ENCODE measurements at places on chromosomes 3 and 15. TPM values are rescaled to one million over a fixed set of nuclear protein-coding genes. Genes with fewer than 3 reads are reported as not detected.

TTLL13 gene
- 0.36 TPM for total RNA-seq

GRCh38 chr3:177127008-177127407, 70.3 kb downstream of the TBL1XR1 start:
- no peak for DNase-seq

STARD5 gene
- 17.5 TPM for total RNA-seq

LSAMP gene
- 7.3 TPM for total RNA-seq

DNA sequence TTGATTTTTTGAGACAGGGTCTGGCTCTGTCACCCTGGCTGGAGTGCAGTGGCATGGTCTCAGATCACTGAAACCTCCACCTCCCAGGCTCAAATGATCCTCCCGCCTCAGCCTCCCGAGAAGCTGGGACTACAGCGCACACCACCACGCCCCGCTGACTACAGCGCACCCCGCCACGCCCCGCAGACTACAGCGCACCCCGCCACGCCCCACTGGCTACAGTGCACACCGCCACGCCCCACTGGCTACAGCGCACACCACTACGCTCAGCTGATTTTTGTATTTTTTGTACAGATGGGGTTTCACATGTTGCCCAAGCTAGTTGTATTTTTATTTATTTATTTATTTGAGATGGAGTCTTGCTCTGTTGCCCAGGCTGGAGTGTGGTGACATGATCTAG, 35.6 kb downstream of the SLC51A start:
- DNase-seq: no peak

- no peak for DNase-seq
These were observed 30.4 kb upstream of the FLNB start for GRCh38 chr3:57977818-57978235.

- no peak for DNase-seq
These were observed 158.5 kb upstream of the TPM1 start for GRCh38 chr15:62883938-62884479.

- DNase-seq: no peak
These were observed 1721.7 kb downstream of the OTOL1 start for GRCh38 chr3:163218336-163218735.

GRCh38 chr3:31498791-31499190, 33.9 kb upstream of the STT3B start:
- DNase-seq: no peak

MKRN3 gene
- total RNA-seq: 1.1 TPM

- DNase-seq: no peak
These were observed 101.0 kb downstream of the ATG7 start for GRCh38 chr3:11373235-11373634.

GRCh38 chr3:134242649-134243617, 7.7 kb downstream of the RYK start:
- DNase-seq: no peak

- DNase-seq: no peak
These were observed 14.3 kb downstream of the BCL2L10 start for GRCh38 chr15:52098323-52098722.

- DNase-seq: no peak
These were observed 51.6 kb downstream of the SEMA3G start for GRCh38 chr3:52393131-52393807.

GRCh38 chr15:77021803-77022381, 27.0 kb downstream of the PSTPIP1 start:
- no peak for DNase-seq

DNA sequence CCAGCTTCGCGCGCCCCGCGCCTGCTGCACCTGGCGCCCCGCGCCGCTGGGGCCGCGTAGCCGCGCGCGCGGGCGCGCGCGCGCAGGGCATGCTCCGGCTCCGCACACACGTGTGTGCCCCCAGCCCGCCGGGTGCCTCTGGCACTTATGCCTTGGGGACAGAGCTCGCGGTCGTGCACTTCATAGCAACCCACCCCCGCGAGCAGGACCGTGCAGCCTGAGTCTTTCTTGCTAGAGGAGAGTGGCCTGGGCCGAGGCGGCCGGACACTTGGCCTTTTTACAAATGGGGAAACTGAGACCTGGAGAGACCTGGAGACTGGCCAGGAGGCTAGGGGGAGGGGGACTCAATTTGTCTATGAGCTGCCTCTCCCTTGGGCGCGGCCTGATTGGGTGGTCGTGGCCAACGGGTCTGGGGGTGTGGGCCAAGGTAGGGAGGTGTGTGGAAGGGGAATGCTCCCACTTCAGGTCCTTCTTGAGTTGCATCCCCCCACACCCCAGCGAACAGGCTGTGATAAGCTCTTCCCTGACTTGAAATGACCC, 562 bp downstream of the NBEAL2 start:
- no peak for DNase-seq

TMEM44 gene
- 19.9 TPM for total RNA-seq

CD200R1 gene
- 1.8 TPM for total RNA-seq

CYP1A2 gene
- total RNA-seq: not detected

- DNase-seq: no peak
These were observed 26.0 kb upstream of the MCTP2 start for GRCh38 chr15:94205366-94205765.

SI gene
- total RNA-seq: not detected

- no peak for DNase-seq
These were observed 16.5 kb upstream of the FAM3D start for GRCh38 chr3:58683001-58683458.

DNA sequence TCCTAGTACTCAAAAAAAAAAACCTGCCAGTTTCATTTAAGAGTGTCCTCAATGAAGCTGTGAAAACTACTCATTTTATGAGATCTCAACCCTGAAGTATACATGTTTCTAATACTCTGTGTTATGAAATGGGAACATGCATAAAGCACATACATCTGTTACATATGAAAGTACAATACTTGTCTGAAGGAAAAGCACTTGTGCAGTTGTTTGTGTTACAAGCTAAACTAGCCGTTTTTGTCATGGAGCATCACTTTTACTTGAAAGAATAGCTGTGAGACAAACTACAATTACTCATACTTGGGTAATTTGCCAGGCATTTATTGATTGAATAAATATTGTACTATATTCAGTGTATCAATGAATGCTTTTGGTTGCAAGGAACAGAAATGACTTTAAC, 72.7 kb downstream of the TIPARP start:
- DNase-seq: no peak

DNA sequence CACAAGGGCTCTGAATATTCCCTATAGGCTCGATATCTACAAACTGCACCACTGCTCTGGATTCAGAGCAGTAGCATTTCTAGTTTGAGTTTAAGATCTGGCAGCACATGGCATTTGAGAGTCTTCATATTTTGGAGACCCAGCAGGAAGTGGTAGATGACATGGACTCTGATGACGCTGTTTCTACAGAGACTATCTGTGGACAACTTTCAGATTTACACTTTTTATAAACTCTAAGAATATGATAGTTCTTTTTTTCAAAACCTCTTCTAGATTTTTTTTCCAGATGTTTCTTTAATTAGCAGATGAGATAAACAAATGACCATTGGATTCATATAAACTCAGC, 35.8 kb downstream of the ARMC8 start:
- no peak for DNase-seq

All from ureter (tissue), 1 donor.